ENCODE measurements at places on chromosomes 12 and 14.

GRCh38 chr14:88550078-88550477, 4.7 kb downstream of the PTPN21 start:
- peaks cover 1% of the 10 kb centered on the region for H3K36me3 ChIP-seq
- peaks cover 30% of the 10 kb centered on the region for H3K27me3 ChIP-seq
- no peak overlapping the region for H3K27ac ChIP-seq
- DNase-seq = no peak
- H3K4me1 ChIP-seq = peaks cover 10% of the 10 kb centered on the region

DNA sequence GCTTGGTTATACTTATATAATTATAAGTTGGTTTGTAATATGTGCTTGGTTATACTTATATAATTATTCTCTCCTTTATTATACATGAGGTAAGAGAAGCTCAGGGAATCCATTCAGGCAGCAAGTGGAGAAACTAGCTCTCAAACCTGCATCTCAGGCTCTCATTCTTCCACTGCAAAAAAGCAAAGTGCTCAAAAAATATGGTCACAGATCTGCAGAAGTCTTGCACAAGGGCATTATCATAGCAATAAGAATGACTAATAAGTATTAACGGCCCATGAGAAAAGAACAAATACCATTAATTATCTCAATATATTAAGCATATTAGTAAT, 476 bp upstream of the TRAFD1 start:
- H3K27me3 ChIP-seq = peaks cover 6% of the 10 kb centered on the region
- H3K4me1 ChIP-seq = peaks cover 38% of the 10 kb centered on the region
- no peak for DNase-seq
- peaks cover 10% of the 10 kb centered on the region for H3K36me3 ChIP-seq
- peak overlapping the region; percentile 85 for H3K4me3 ChIP-seq

DNA sequence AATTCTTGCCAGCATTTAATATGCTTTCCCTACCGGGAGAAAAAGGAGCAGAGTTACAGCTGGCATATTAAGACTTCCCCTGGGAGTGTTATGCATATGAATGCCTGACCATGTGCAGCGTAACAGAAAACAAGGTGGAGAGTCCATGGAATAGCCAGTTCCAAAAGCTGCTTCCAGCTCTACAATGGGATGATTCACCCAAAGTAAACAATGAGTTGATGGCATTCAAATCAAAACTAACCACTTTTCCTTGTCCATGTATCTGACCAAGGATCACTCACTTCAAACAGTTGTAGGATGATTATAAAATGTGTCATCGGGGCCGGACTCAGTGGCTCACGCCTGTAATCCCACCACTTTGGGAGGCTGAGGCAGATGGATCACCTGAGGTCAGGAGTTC, 48.1 kb upstream of the BICDL1 start:
- peaks cover 3% of the 10 kb centered on the region for H3K27me3 ChIP-seq
- H3K4me1 ChIP-seq = no peaks in the 10 kb centered on the region
- no peak overlapping the region for H3K27ac ChIP-seq
- DNase-seq = no peak
- no peak overlapping the region for H3K4me3 ChIP-seq

GRCh38 chr12:96436366-96437170, 36.3 kb upstream of the CDK17 start:
- H3K27me3 ChIP-seq = no peaks in the 10 kb centered on the region
- no peak overlapping the region for H3K4me3 ChIP-seq
- H3K36me3 ChIP-seq = peaks cover 8% of the 10 kb centered on the region
- no peak for DNase-seq
- H3K27ac ChIP-seq = no peak overlapping the region

GRCh38 chr12:73589220-73589619, 948.4 kb upstream of the ATXN7L3B start:
- H3K36me3 ChIP-seq = no peaks in the 10 kb centered on the region
- no peak overlapping the region for H3K27ac ChIP-seq
- no peaks in the 10 kb centered on the region for H3K4me1 ChIP-seq
- no peak for DNase-seq

DNA sequence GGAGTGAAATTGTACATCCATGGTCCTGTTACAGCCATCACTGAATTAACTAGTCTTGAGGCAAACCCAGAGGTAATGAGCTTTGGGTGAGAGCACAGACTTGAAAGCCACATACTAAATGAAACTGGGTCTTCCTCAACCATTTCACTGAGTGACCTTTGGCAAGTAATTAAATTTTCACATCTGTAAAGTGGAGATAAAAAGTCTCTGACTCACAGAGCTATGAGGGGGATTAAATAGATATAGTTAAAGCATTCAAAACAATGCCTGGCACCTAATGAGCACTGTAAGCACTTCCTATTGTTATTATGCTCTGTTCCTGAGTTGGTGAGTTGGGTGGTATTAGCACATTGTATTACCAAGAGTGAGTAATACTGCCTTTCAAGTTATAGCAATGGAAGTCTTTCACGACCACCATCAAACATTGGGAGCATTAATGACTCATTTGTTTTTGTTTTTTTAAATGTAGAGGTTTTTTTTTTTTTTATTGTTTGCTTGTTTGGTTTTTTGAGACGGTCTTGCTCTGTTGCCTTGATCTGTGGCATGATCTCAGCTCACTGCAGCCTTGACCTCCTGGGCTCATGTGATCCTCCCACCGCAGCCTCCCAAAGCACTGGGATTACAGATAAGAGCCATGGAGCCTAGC, 12.5 kb upstream of the STRN3 start:
- no peak overlapping the region for H3K4me3 ChIP-seq
- H3K36me3 ChIP-seq = no peaks in the 10 kb centered on the region
- H3K4me1 ChIP-seq = no peaks in the 10 kb centered on the region
- H3K27ac ChIP-seq = no peak overlapping the region
- no peak for DNase-seq

Measured in T-helper 2 cell treated with Interferon-gamma antibody and Interleukin-4, amounts not matched to agents 5 μg/mL and 100 μg/mL, for 36 hours (primary cell).